ENCODE measurements at places on chromosomes 1 and 21.

DNA sequence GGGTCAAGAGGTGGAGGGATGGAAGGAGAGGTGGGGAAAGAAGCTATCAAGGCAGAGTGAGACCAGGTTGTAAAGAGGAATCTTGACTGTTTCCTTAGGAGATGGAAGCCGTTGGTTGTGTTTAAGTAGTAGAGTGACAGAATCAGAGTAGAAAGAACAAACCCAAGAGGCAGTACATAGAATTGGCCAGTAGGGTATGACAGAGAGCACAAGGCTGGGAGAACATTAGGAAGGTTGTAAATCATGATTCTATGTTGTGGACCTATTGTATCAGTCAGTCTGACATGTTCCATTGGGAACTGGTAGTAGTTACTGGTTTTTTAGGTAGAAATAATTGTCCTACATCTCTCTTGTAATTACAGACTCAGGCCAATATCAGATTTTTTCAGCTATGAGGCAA is 486.9 kb upstream of the USP24 start:
- no peak for DNase-seq

GRCh38 chr1:89757532-89757931 is 63.3 kb upstream of the LRRC8D start:
- DNase-seq = no peak

DNA sequence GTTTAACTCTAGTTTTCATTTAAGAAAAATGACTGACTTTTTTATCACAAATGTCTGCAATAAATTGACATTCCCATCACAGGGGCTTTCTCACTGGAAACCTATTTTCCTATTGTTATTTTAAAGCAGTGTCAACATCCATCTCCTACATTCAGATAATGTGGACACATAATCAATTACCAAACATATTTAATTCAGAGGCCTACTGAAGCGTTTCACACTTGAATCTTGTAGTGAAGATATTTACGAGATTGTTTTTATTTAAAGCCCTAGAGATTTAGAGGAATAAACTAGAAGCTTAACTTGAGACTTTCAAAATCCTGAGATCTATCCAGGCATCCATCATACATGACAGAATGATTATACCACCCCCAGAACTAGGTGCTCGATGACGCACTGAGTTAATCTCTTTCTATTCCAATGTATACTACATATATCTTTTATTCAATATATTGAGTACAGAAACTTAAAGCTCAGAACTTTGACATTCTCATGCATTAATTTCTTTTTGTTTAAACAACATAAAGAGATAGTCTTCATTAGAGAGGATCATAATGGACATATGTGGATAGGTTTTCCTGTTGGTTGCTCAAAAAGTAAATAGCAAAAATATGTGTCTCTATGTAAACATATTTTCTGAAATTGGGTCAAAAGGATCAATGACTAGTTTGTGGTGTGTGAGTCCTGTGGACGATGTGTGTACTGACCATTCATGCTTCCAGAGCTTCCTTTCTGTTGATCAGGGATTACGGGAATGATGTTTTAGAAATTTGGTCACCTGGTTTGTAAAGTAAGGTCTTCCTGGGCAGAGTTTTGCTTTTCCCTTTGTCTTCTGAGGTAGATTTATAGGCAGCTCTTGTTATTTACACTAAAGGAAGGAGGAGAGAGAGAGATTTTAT is 171.5 kb upstream of the HMCN1 start:
- no peak for DNase-seq

GRCh38 chr21:36349315-36349714 is 29.3 kb downstream of the MORC3 start:
- DNase-seq = no peak

GRCh38 chr1:9449976-9450696 is 89.1 kb upstream of the SLC25A33 start:
- no peak for DNase-seq

- DNase-seq = no peak
Observed at GRCh38 chr1:30735124-30735523, 11.7 kb upstream of the MATN1 start.

GRCh38 chr21:34814529-34814951 is 145.7 kb downstream of the CLIC6 start:
- peak; percentile 18 for DNase-seq

- DNase-seq = no peak
Observed at GRCh38 chr1:99680270-99680669, 34.4 kb downstream of the PALMD start.

- DNase-seq = no peak
Observed at GRCh38 chr1:242673652-242674051, 149.2 kb upstream of the PLD5 start.

GRCh38 chr1:179127163-179127895 is 45.5 kb downstream of the TOR3A start:
- DNase-seq = no peak

GRCh38 chr1:228717081-228717480 is 18.2 kb upstream of the RHOU start:
- DNase-seq = no peak

GRCh38 chr1:99600782-99601181 is 45.1 kb upstream of the PALMD start:
- no peak for DNase-seq

DNA sequence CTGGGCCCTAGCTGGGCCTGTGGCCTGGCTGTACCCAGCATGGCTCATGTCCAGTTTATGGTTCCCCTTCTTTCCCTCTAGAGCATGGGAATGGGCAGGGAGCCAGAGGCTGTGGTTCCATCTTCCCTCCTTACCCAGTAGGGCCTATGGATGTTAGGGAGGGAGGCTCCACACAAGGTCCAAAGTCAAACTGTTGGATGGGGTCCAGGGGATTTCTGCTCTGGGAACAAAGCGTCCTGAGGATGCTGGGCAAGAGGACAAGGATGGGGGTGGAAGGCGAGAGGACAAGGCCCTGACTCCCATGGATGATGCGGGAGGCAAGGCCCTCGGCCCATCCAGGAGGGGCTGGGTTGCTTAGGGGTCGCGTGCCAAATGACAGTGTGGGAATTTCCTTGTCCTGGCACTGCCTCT is 17.3 kb downstream of the CSF1 start:
- no peak for DNase-seq

- no peak for DNase-seq
Observed at GRCh38 chr1:204736836-204737235, 51.3 kb upstream of the LRRN2 start.

DNA sequence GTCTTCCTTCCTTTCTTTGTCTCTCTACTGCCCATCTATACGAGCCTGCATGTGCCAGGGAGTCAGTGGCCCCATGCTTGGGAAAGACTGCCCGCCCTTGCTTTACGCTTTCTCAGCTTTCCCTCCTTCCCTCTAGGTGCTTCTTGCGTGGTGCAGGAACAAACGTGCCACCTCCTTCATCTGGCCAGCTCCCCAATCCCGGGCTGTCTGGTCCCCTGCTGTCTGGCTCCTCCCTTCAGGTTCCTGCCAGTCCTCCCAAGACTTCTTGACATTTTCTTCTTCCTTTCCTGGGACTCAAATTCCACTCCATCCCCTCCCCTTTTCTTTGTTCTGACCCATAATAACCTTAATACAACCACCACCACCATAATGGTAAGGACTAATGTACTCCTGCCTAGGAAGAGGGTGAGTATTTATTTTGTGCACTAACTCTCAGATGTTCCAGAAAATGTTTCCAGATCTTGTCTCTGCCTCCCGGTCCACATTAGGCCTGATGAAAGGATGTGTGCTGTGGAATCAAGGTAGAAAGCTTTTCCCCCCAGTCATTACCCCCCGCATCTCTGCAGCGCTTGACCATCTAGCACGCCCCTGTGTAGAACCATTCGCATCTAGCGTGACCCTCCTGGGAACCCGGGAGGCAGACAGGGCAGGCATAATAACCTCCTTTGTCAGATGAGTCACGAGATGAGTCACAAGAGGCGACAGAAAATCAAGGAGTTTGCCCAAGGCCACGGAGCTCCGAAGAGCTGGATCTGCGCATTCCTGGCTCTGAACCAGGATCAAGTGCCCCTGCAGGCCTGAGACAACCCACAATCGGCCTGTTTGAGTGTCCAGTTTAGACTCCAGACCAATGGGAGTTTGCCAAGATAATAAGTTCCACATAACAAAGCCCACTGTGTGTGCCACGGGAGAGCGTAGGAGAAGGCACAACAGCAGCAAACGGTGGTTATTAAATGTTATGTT is 60.1 kb upstream of the NEK2 start:
- DNase-seq = peak; percentile 68

DNA sequence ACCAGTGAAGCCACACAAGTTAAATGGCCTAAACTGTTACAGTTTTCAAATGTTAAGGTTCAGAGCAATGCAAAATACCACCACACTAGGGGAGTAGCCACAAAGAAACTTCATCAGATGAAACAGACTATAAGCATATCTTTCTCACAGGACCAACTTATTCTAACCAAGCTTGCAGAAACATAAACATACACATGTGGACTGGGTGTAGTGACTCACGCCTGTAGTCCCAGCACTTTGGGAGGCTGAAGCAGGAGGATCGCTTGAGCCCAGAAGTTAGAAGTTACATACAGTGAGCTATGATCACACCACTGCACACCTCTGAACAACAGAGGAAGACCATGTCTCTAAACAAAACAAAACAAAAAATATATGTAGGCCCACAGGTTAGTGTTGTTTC is 17.3 kb downstream of the WDR47 start:
- no peak for DNase-seq

DNA sequence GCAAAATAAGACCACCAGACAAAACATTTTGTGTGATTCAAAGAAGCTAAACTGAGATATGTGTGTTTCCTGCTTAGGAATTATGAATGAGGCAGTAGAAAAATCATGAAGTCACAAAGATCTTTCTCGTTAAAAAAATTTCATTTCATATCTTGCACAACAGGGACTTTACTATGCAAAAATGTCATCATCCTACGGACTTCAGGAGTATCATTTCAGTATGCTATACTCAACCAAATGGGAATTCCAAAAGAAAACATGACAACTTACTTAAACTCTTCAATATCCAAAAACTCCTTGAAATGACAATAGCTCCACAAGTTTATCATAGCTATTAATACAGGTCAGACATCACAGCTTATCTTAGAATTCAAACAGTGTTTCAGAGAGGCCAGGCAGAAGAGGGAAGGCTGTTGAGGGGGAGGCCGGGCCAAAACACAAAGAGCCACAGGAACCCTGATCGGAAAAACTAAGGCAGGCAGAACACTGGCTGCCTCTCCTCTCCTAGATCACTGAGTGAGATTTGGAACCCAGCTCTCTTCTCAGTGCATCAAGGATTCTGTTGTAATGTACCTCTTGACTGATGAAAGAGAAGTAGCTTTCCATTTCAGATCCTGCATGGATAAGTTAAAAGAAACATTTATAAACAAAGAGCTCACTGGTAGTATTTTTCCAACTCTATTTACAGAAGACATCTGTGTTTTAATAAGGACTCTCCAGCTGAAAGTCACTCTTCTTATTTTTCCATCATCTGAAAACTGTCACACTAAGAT is 66.9 kb downstream of the TESK2 start:
- DNase-seq = no peak

- peak; percentile 83 for DNase-seq
Observed at GRCh38 chr1:162878000-162878596, 17.1 kb upstream of the CCDC190 start.

DNA sequence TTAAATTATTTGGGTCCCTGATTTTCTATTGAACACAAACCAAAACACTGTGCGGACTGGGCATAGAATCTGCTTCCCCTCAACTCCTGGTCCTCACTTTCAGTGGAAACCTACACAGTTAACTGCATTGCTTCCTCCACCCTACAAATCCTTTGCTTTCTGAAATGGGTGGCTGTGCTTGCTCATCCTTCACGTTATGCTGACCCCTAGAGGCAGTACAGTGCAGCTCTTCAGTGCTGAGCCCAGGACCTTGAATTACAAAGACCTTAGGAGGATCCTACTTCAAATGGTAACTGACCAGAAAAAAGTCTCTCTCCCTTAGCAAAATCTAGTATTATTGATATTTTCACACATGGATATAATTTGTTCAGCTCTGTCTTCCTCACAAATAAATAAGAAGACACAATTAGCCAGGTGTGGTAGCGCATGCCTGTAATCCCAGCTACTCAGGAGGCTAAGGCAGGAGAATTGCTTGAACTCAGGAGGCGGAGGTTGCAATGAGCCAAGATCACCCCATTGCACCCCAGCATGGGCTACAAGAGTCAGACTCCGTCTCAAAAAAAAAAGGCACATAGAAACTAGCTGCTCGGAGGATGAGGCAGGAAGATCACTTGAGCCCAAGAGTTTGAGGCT is 63.4 kb upstream of the L1TD1 start:
- DNase-seq = peak; percentile 76

DNA sequence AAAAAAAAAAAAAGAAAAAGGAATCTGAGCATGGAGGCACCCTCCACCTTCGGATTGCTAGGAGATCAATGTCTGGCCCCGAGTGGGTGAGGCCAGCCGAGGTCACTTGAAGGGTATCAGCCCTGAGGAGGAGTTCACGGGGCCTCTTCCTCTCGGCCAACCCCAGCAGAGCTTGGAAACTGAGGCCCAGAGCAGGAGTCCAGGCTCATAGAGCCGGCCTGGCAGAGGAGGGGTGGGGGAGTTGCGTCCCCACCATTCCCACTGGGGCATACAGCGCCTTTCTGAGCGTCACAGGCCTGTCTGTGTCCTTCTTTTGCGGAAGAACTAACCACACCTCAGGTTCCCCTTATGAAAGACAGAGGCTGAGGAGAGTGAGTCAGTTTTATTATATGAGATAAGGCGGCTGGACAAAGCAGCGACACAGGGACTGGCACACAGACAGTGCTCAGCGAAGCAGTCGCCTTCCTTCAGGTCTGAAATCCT is 17.1 kb upstream of the EPHA2 start:
- DNase-seq = no peak

DNA sequence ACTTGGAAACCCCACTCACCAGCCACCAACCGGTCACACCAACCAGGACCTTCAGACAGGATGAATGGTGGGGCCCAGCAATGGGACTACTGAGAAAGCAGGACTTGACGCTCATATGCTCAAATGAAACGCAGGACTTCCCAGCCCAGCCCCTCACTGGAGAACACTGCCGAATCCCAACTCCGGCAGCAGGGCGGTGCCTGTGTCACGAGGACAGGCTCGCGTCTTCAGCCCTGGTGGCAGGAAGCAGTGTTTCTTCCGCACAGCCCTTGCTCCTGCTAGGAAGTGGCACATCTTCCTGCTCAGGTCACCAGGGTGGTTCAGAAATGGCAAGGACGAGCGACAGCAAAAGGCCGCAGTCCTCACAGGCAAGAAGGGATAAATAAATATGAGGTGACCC is 38.9 kb downstream of the CD58 start:
- DNase-seq = no peak

DNA sequence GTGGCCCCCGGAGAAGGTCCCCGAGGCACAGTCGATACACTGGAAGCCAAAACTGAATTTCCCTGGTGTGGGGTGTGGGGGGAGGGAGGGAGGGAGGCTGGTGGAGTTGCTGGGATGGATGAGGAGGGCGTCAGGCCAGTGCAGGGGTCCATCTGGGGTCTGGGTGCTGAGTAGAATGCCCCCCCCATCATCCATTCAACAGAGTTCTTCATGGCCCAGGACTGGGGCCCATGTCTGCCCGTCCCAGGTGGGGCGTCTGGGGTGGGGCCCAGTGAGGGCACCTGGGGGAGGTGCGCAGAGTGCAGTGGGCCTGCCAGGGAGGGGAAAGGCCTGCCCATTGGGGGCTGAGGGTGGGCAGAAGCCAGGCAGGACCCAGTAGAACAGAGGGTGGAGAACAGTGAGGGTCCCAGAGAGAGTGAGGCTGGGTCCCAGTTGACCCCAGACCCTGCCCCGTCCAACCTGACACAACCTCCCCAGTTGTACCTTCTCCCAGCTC is 1.9 kb downstream of the TNFRSF18 start:
- no peak for DNase-seq

GRCh38 chr1:117589544-117589943 is 16.3 kb upstream of the TENT5C start:
- no peak for DNase-seq
